ENCODE measurements at places on chromosomes 6 and 20.

DNA sequence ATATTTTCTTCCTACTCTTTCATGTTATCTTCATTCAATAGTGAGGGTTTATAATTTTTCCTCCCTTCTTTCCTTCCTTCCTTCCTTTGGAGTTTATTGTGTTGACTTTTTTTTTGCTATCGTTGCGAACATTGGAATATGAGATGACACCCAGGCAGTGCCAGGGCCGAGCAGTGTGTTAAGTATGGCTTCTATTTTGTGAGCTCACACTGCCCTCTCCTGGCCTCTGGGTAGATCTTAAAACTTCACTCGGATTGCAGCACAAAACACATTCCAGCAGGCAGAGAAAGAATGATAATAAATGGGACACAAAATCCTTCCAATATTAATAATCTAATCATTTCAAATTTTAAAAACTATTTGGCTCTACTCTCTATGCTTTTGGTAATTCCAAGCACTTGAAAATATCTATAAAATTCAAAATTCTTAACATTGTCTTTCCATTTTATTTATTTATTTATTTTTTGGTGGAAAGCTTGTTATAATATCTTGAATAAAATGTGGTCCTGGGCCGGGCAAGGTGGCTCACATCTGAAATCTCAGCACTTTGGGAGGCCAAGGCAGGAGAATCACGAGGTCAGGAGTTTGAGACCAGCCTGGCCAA lies 147.4 kb upstream of the OLIG3 start:
- peak; percentile 84 for DNase-seq

- DNase-seq = no peak
These were observed 331.1 kb upstream of the HSF2 start for GRCh38 chr6:122068291-122068769.

GRCh38 chr6:161029195-161029809 lies 37.7 kb downstream of the MAP3K4 start:
- DNase-seq = no peak

DNA sequence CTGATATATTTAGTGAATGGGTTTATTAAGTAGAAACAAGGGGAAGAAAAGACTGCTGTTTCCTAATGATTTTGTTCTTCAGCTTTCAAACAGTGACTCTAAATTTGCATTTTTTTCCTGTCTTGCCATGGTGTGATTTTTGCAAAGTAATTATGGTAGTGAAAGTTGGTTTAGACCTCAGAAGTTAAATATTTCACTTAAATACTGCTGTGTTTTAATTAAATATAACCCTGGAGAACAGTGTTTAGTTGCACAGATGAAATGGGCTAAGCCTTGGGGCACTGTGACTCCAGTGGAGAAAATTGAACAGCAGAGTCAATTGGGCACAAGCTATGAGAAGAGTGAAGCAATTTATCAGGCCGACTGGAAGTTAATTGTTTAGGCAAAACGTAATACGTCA lies 111.1 kb upstream of the MCHR2 start:
- DNase-seq = no peak

- DNase-seq = no peak
These were observed 3.0 kb upstream of the GLO1 start for GRCh38 chr6:38705924-38706323.

DNA sequence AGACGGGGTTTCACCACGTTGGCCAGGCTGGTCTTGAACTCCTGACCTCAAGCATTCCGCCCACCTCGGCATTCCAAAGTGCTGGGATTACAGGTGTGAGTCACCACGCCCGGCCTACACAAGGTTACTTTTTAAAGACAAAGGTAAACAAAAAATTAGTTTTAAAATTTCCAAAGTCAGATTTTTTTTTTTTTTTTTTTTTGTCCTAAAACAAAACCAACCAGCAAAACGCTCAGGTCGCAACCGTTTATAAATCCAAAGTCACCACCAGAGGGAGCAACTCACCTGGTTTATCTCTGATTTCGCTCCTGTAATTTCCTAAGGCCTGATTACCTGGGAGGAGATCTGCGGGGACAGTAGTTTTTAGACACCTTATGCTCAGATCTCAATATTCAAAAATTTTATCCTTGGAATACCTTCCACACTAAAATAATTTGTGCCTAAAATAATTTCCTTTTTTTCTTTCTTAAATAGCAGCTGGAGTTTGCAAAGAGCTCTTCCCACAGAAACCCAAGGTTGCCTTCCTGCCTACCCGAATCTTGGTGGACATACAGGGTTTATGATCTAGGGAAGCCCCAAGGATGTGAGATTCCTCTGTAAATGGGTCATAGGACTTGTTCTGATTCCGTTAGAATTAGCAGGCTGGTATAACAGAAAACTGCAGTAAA lies 19.8 kb upstream of the TREM1 start:
- DNase-seq = peak; percentile 86

DNA sequence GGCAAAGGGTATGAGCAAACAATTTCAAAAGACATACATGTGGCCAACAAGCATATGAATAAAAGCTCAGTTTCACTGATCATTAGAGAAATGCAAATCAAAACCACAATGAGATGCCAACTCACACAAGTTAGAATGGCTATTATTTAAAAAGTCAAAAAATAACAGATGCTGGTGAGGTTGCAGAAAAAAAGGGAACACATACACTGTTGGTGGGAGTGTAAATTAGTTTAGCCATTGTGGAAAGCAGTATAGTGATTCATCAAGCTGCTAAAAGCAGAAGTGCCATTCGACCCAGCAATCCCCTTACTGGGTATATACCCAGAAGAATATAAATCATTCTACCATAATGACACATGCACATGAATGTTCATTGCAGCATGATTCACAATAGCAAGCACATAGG lies 6.7 kb upstream of the KHDC1L start:
- DNase-seq = no peak

DNA sequence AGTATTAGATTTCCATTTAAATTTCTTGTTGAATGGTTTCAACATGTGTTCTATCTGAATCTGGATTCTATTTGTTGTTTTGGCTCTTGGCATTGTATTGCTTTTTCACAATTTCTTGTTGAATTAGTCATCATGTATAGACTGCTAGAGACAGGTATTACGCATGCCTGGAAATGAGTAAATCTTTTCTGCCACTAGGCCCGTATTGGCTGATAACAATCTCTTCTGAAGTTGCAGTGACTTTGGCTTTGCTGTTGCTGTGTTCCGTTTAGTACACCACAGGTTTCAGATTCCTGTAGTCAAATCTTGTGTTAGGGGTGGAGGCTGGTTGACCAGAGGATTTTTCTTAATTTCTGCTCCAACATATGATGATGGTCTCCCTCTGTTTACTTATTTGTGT lies 1339.4 kb downstream of the GRIK2 start:
- DNase-seq = no peak

DNA sequence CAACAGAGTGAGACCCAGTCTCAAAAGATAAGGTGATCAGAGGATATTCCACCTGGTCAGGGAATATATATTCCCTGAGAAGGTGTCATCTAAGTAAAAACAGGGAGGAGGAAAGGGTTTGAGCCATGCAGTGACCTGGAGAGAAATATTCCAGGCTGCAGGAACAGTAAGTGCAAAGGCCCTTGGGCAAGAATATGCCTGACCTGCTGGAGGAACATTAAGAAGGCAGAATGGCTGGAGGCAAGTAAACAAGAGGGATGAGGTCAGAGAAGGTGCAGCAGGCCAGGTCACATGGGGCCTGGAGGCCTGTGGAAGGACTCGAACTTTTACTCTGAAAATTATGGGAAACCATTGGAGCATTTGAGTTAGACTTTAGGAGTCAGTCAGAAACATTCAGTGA lies 6.7 kb downstream of the DEF6 start:
- no peak for DNase-seq

GRCh38 chr6:30836431-30836866 lies 47.9 kb upstream of the DDR1 start:
- DNase-seq = no peak

- DNase-seq = peak; percentile 88
These were observed at the start of gene B3GALT4 for GRCh38 chr6:33276864-33277662. TSS of gene B3GALT4 (plus strand) at chr6:33277123. CDS start at chr6:33277420, 297 bp downstream.

DNA sequence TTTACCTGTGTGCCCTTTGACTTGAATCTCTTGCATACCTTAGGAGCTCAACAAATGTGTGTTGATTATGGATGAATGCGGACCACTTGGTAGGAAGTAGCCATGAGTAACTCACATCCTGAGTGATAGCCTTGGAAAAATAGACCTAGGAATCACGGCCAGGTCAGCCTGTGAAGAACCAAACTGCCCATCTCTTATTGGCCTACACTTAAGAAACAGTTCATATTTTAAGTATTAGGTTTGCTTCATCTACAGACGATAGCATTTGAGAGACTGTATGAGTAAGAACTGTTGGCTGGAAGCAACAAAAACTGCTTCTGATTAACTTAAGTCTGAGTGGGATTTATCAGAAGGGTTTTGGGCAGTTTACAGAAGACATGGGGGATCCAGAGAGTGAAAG lies 320.1 kb upstream of the PRND start:
- DNase-seq = no peak
